ENCODE measurements at places on chromosomes 4 and X.

DNA sequence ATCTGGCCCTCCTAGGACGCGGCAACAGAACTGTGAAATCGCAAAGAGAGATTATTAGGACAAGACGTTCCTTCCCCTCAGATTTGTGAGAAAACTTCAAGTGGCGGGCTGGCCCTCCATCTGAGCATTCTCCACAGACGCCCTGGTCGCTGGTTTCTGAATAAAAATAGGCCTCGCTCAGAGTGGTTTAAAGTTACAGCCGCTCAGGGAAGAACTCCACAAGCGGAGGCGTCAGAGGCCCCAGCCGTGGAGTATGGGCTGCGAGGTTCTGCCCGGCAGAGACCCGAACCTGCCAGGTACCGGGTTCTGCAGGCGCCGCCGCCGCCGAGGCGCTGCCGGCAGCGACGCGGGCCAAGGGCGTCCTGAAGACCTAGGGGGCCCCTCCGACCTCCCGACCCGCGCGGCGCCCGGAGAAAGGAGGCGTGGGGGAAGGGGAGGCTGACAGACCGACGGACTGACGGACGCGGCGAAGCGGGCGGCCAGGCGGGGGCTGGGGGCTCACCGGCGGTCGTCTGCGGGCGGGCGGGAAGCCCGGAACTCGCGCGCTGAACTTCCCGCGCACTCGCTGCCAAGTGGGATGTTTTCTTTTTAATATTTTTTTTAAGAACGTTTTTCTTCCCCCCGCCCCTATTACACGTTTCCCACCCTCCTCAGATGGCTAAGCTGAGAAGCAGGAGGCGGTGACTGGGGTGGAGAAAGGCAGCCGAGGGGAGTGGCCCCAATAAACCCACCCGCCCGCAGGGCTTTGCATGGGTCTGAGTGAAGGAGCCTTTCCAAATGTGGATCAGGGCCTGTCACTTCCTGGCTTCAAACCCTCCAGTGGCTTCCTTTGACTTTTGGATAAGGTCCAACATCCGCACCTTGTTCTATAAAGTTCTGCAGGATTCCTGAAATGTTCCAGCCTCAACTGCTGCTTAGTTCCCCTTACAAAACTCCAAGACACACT, at the start of gene PABPC4L:
TSS of gene PABPC4L (minus strand) at position 574 of the 946 bp plus-strand sequence. CDS start 770 bp downstream, outside the sequence.
- no peak for DNase-seq

DNA sequence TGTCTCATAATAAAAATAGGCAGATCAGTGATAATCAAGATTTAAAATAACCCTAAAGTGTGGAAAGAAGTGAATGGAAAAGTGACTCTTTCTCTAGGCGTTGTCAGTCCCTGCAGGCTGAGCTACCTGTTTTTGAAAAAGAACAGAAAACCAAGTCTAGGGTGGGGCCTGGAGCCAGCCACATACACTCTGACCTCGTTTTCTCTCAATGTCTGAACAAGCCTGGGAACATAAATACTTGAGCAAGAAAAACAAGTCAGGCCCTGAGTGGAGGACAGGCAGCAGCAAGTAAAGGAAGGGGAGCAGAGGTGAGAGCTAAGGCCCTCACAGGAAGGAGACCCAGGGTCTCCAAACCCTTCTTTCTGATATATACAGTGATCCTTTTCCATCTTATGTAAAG, 91.7 kb upstream of the HPF1 start:
- DNase-seq = no peak

- no peak for DNase-seq
Observed at GRCh38 chrX:56797574-56798338, 68.7 kb downstream of the NBDY start.

GRCh38 chrX:42460706-42461105, 317.3 kb downstream of the PPP1R2C start:
- DNase-seq = no peak

- no peak for DNase-seq
Observed at GRCh38 chr4:114673306-114673705, 74.7 kb downstream of the UGT8 start.

DNA sequence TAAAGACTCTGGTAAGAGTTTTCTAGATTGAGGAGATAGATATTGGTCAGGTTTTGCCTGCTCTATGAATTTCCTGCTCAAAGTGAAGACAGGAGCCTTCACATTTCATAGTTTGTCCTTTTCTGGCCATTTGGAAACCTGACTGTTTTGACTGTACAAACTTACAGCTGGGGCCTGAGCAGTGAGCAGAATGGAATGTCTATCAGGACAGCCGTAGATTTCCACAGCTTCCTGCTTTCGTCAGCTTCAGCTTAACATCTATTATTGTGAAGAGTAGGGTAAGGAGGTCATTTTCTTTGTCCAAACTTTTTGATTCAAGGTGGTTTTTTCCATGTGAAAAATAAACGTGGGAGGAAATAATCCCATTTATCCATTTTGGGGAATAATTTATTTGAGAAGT, 124.3 kb upstream of the DIPK2B start:
- DNase-seq = no peak

GRCh38 chrX:153598541-153599191, at the start of gene CCNQ:
Gene CCNQ (minus strand): TSS chrX:153599139. CDS start chrX:153599073, 66 bp downstream.
- no peak for DNase-seq

DNA sequence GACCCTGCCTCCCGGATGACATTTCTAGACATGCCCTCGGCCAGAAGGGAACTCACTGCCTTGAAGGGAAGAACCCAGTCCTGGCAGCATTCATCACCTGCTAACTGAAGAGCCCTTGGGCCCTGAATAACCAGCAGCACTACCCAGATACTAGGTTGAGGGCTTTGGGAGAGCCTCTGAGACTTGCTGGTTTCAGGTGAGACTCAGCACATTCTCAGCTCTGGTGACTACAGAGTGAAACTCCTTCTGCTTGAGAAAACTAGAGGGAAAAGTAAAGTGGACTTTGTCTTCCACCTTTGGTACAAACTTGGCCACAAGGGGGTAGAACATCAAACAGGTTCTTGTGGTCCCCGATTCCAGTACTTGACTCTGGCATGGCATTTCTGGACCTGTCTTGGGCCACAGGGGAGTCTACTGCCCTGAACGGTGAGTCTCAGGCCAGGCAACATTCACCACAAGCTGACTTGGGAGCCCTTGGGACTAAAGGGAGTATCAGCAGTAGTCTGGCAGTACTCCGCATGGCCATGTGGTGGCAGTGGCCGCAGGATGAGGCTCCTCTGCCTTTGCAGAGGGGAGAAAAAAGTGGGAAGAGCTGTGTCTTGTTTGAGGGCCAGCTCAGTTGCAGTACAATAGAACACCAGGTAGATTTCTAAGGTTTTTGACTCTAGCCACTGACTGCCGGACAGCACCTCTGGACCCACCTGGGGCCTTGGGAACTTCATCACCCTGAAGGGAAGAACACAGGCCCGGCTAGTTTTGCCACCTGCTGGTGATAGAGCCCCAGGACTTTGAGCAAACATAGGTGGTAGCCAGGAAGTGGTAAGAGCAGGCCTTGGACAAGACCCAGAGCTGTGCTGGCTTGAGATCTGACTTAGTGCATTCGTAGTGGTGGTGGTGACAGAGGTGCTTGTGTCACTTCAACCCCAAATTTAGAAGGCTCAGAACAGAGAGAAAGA, 414.8 kb downstream of the OPHN1 start:
- DNase-seq = no peak

GRCh38 chrX:13716905-13717304, 17.5 kb downstream of the TRAPPC2 start:
- no peak for DNase-seq

DNA sequence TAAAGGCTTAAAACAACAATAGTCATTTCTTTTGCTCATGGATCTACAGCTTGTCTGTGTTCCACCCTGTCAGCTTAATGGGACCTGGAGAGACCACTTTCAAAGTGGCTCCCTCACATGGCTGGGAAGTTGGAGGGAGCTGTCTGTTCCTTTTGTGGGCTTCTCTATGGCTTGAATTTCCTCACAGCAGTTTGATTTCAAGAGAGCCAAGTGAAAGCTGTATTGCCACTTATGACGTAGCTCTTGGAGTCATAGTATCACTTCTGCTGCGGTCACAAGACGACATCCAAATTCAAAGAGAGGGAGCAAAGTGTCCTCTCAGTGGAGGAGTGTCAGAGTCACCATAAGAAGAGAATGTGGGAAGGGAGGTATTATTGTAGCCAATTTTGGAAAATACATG, 22.7 kb upstream of the ACSL1 start:
- DNase-seq = no peak

DNA sequence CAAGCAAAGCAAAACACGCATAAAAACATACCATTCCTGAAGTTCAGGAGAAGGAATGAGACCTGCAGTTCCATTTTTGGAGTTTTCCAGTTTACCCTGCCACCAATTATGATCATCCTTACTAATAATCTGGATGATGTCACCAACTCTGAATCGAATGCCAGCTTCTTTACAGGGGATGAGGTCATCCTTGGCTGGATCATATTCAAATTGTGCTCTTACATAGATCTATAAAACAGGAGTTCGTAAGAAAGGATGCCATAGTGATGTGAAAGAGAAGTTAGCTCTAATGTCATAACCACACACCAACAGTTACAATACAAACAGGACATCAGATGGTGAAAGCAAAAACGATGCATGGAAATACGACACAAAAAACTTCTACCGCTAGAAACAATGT, 106.5 kb downstream of the NYX start:
- DNase-seq = no peak

DNA sequence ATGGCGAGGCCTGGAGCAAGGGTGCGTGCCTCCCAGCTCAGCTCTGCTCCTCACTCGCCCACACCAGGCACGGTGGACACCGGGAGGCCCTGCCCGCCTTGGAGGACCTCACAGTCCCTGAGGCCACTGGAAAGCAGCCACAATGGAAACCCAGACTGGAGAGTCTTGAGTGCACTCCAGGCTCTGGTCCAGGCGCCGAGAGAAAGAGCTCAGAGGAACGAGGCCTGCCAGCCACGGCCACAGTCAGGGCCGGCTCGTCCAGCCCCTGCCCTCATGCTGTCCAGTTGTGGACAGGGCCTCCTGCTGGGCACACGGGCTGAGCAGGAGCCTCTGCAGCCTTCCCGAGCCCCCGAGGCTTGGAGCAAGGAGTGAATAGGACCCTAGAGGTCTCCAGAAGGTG, 53.3 kb upstream of the GRPEL1 start:
- no peak for DNase-seq

GRCh38 chr4:17480210-17480927, 31.5 kb downstream of the QDPR start:
- DNase-seq = no peak

DNA sequence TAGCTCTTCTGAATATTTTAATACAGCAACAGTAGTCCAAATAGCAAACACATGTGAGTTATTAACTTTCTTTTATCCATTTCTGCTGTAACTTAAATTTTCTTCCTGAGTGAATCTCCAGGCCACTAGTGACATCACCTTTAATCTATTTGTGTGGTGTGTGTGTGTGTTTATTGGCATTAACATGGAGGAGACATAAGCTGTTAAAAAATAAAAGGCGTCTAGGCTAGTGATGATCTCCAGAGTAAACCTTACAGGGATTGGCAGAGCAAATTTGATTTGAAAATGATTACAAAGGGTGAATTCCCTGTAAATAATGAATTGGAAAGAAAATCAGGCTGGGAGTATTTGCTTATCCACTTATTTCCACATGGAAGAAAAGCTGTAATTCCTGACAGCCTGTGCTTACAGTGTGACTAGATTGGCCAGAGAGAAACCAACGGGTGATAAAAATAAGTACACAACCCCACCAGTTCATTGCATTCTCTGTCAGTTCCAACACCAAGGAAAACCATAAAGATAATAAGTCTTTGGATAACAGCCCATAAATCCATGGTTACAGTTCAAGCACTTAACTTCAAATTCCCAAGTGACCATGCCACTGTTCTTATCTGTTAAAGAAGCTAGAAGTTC, 186.1 kb downstream of the ENOX2 start:
- no peak for DNase-seq

- DNase-seq = no peak
Observed at GRCh38 chrX:123878252-123878721, 18.4 kb downstream of the XIAP start.

- no peak for DNase-seq
Observed at GRCh38 chr4:74038425-74039314, at the start of gene CXCL3. Gene CXCL3 (minus strand): TSS chr4:74038689. CDS start chr4:74038611, 78 bp downstream.

- no peak for DNase-seq
Observed at GRCh38 chr4:13137390-13137789, 346.8 kb downstream of the RAB28 start.

- no peak for DNase-seq
Observed at GRCh38 chrX:83934220-83934619, 73.3 kb downstream of the CYLC1 start.

DNA sequence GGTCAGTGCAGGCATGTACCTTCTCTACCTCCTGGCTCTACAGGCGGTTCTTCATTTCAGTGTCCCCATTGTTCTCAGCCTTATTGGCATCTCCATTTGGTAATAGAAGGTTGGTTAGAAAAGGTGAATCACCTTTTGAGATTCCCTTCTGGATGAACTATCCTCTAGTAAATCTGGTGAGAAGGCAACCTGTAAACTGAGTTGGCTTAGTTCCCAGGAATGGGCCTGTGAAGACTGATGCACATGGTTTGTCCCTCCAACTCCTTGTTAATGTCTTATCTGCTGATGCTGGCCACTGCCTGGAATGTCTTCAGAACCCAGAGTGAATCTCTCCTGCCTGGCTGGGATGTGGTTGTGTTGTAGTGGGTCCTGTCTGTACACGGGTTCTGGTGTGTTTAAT, 143.4 kb upstream of the WDR1 start:
- DNase-seq = no peak

DNA sequence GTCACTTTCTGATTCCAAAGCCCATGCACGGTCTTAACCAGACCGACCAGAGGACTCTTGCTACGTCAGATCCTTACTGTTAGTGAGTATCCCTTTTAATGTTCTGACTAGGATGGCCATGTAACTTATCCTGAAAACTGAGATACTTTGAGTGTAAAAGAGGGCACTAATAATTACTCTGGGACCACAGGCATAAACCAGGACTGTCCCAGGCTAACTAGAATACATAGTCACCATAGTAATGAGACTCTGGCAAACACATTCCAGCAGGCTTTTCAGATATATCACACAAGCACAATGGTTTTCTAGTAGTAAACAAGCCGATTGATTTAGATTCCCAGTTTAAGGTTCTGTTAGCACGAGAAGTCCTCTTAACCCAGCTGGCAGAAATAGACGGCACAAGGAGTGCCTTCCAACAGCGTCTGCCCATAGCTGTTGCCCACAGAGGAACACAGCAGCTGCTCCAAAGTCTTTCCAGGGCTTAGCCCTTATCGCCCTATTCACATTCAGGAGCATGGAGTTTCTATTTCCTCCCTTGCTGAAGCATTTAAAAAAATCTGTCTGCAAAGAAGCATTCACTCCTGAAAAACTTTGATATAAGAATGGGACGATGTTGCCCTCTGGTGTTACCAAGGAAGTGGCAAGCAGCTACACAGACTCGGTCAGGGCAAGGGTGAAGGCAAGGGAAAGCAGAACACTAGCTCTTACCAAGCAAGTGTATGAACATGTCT, 92.4 kb downstream of the CXCL13 start:
- DNase-seq = no peak

- no peak for DNase-seq
Observed at GRCh38 chr4:143099693-143100092, 85.0 kb upstream of the USP38 start.

GRCh38 chr4:166377578-166377977, 504.5 kb downstream of the TLL1 start:
- DNase-seq = no peak

- no peak for DNase-seq
Observed at GRCh38 chr4:73831569-73831968, 4.9 kb upstream of the CXCL6 start.
